Fibroblast of upper back skin (primary cell): ENCODE measurements at places on chromosomes 5 and 9.

DNA sequence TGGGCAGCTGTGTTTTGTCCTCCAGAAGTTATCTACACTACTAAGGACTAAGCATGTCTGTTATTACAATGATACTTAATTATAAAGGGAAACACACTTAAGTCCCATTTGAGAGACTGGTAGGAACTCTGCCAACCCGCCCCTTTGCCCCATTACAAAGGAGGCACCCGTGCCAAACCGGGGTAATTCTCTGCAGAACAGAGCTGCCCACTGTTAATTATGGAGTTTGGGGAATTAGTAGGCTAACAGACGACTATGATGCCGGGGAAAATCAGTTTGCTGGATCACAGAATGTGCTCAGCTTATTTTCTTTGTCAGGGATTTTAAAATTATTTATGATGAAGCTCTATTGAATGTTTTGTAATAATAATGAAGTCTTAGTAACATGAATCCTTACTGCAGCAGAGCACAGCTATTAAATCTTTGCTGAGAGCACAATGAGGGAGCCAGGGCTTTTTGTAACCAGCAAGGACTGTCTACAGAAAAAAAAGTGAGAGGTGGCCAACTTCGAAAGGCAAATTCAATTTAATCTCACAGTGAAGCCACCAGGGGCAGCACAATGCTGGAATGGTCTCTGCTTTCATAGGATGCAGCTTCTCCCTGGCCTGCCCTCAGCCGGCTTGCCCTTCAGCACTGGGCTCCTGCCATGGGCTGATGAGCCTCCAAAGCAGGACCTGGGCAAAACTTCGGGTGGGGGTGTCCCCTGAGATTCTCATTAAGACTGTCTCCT is 134.5 kb downstream of the GNAQ start:
- no peak for DNase-seq

DNA sequence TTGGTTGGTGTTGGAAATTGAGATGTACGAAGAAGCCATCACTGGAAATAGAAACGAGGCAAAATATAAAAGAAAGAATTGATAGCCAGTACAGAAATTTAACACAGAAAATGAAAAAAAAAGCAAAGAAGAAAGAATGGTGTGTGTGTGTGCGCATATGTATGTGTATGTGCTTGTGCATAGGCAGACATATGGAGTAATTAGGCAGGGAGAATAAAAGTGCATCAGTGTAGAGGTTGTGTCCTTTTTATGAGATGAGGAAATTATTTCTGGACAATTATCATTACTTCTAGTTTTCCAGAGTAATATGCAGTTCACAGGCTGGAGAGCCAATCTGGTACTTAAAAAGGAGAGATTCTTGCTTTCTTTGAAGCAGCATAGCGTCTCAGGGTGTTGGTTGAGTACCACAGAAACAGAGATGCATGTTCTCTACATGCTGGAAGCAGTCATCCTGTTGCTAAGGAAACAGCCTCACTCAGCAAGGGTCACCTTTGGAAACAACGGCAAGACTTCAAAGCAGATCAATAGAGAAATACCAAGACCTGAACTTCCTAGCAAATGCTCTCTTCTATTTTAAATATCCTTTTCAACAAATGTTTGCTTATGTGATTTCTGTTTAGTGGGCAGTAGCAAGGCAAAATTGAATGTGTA is 172.7 kb downstream of the TAF11L14 start:
- no peak for DNase-seq

DNA sequence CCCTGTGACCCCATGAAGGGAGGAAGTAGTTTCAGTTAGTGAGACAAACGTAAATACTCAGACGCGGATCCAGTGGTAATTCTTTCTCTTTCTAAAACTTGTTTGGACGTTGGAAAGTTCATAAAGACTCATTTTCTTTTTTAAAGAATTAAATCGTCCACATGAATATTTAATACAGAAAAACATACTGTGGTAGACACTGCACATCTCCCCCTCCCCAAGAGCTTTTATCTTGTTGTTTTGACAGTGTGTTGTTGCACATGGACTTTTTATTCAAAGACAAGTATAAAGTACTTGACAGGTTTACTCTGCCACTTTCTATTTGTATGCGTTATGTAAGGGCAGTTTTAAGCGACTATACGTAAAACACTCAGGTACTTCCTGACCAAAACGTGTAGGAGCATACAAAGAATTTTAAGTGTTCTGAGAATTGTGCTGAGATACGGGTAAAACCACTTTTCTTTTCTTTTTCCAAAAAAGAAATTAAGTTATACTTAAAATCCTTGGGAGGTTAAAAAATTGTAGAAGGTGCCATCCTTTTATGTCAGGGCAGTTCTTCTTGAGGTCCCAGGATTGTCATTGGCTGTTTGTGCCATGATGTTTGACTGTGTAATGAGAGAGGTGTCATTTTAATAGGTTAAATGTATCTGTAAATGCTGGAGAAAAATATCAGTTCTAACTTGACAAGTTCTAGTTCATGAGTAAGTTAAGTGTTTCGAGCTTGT is 1.3 kb downstream of the NIPBL start:
- DNase-seq, result peak; percentile 16

DNA sequence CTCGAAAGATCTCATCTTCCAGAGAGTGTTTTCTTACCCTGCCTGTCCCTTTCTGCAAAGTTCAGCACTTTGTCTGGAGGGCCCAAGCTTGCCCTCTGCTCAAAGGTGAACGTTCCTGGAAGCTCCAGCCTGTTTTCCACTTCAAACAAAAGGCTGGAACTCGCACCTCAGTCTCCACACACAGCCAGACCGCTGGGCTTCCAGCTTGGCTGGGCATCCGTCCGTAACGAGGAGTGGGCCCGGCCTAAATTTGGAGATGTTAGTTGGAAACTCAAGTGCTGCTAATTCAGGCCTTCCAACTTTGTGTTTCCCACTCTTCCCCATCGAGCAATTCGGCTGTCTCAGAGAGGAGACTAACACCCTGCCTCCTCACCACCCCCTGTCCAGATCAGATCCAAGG is 35.1 kb downstream of the FGF18 start:
- DNase-seq, result no peak

DNA sequence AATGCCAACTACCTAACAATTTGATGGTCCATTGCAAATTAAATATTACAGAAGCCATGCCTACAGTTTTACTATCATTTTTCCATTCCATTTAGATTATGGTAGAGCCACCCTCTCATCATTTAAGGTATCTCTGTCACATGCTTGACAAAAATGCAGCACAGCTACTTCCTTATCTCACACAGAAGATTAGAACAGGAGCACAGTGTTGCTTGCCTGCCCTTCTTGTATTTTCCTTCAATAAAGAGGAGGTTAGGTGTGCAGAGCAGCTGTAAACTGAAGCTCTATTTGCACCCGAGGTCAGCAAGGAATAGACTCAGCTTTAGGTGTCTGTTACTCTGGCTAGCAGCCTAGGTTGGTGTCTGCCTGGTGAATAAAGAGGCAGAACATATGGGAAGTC is 51.5 kb upstream of the ATP10B start:
- no peak for DNase-seq

DNA sequence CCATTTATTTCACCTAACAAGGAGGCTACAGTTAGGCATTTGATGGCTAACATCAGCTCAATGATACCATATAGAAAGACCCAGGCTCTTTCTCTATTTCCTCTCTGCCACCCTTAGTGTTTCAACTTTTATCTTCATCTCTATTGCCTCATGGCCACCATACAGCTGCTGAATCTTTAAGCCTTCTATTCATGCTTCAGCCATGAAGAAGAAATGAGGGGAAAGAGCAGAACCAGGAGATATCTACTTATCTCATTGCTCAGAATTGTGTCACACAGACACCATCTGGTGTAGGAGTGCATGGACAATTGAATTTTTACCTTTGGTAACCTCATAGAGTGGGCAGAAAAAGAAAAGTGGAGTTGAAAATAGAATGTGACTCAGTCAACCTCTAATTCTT is 6.7 kb downstream of the GAPT start:
- DNase-seq, result no peak

- peak; percentile 20 for DNase-seq
Observed at GRCh38 chr5:145283141-145283810, 551.9 kb downstream of the PRELID2 start.

DNA sequence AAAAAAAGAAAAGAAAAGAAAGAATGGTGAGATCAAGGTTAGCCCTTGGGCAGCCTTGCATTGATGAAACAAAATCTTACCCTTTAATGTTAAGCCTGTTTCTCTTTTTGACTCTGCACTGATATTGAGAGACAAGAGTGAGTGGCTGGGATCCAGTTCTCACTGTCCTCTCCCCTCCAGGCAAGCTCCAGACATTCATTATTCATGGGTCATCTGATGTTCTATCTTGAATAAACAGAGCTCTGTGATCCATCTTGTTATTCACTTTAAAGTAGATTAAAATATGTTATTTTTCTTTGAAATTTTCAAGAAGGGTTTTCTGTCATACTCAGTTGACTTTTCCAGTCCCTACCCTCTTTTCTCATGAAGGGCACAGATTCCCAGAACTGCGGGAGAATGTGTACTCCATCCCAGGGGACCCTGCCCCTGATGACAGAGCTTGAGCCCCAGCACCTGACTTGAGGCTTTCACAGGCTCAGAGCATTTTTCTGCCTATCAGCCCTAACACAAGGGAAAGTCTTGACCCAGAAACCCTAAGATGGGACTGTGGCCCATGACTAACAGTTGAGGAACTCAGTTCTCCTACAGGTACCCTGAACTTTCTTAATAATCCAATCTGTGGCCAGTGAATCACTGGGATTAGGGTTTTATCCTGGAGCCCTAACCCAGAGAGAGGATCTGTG is 24.1 kb downstream of the ACTL7B start:
- DNase-seq, result no peak
